ENCODE measurements at places on chromosomes 3 and 15.
A peak's percentile ranks its signal among the peaks of the same experiment; 100 is the strongest.

GRCh38 chr15:41585127-41586047 lies 26.4 kb downstream of the TYRO3 start:
- DNase-seq: peak; percentile 53

DNA sequence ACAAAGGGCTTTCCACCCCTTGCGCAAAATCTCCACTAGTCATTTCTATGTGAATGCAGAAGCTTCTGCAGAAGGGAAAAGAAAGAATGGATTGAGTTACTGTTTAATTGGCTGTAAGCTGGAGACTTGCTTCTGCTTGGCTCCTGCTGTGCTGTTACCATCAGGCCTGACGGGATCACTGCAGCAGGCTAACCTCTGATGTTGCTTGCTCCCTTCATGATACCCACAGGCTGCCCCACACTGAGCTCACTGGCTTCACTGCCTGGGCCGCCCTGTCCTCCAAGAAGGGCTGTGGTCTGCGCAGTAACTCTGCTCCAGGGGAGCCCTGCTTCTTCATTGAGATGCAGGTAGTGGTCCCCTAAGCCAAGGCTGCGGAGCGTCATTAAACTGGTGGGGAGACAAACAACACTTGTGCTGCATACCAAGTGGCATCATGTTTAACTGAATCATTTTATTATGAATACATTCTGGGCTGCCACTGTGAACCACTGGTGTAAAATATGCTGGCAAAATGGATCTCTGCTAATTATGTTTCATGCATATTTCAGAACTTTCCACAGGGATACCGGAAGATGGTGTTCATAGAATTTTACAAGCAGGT lies 78.6 kb downstream of the WDR49 start:
- peak; percentile 54 for DNase-seq

DNA sequence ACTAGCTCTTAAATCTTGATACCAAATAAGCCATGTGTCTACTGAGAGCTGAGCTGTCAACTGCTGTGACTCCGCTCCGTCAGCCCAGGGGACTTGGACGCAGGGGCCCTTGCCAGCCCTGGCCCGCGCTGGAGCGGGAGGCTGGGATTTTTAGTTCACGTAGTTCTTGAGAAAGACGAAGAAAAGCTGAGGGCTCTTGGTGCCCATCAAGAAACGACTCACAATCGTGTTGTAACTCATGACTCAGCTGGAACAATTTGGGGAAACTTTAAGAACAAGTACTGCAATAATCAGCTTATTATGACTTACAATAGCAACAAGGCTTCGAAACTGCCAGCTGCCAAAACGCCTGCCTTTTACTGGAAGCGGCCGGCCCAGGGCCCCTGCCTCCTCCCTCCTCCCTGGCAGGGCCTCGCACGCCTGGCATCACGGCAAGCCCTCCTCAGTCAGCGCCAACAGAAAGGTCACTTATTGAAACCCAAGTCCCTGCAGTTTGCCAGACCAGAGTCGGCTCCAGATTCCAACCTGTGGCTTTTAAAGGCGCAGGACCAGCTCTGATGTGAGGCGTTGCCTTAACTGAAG lies 60.3 kb downstream of the RGMA start:
- DNase-seq: peak; percentile 57

DNA sequence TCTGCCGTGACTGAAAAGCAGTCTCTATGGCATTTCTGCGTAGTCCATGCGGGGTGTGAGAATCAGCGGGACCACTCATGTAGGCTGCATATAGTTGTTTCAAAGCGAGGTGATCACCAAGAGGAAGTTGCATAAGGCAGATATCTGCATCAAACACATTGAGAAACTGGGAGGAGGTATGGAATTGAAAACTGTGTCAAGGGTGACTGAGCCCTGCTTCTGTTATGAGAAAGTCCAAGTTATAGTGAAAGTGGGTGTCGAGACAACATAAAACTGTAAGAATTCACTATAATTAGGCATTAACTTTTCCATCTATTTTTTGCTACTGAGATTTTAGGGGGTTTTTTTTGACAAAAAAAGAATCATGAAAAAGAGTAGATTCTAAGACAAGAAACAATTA lies 109.3 kb downstream of the ZIC1 start:
- no peak for DNase-seq

DNA sequence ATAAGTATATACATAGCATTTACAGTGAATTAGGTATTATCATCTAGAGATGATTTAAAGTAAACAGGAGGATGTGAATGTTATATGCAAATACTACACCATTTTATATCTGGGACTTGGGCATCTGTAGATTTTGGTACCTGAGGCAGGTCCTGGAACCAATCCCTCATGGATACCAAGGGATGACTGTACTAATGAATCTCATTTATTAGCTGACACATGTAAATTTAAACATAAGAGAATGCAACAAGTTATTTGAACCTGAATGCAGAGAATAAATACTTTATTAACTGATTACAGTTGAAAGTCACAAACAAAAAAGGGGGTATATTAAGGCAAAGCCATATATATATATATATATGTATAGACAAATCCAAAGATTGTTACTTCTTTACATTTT lies 23.1 kb upstream of the CMTM6 start:
- no peak for DNase-seq

- DNase-seq: no peak
These were observed 37.3 kb downstream of the MLH1 start for GRCh38 chr3:37030588-37030987.

DNA sequence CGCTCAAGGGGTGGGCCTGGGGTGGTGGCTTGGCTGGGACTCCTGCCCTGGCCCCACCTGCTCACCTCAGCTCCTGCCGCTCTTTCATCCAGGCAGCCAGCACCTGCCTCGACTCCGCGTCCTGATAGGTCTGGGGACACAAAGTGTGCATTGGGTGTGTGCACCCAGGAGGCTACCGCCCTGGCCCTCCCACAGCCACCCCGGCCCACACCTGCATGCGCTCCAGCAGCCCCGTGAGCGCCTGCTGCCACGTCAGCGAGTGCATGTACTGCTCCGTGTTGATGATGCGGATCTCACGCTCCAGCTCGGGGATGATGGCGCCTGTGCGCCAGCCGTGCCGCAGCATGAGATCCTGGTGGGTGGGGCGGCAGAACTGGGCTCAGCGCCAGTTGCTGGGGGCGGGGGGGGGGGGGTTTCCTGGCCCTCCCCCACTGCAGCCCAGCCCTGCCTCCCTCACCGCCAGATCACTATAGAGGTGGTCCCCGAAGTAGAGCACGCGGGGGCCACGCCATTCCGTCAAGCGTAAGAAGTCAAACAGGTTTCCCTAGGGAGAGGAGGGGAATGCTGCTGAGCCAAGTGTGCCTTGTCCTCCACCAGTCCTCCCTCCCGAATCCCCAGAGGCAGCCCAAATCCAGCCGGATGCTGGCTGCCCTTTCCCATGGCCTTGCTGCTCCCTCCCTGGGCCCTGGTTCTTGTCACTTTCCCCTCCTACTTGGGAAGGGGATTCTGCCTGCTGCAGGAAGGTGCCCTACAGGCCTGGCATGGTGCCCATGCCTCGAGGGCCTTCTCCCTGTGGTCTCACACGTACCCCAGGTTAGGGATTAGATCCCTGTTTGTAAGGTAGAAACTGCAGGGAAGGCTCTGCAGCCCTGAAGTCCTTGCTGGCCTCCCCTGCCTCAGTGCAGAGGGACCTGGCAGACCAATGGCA lies 8.6 kb downstream of the NT5DC2 start:
- DNase-seq: no peak

- DNase-seq: no peak
These were observed 31.2 kb upstream of the PTX3 start for GRCh38 chr3:157405457-157405856.
